ENCODE measurements at places on chromosomes 1 and 21.

DNA sequence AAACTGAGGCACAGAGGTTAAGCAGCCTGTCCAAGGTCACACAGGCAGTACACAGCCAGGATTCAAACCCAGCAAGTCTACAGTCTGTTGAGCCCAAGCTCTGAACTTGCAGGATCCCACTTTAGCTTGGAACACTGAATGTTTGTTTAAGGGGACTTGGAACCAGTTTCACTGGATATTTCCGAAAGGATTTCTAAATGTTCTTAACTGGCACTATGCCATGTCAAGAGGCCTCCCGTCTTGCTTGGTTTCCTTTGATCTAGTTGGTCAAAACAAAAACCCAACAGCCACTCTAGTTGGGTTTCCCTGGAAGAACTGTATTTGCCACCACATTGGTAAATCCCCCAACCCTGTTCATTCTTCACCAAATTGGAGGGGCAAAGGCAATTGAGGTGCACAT is 317.6 kb upstream of the KAZN start:
- no peak for DNase-seq

DNA sequence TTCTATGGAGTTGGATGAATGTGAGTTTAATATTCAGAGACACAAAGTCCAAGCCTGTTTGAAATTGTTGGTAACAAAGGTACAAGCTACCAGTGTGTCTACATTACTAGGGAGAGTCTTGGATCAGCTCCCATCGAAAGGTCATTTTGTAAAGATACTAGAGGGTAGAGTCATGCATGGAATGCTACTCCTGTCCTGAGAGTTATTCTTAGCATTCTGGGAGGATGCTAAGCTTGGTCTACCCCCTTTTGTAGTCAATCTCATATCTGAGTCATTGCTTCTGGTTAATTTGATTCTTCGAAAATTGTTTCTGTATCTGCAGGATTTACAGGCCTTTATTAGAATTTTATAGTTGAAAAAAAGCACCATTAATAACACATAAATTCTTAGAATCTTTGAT is 240.2 kb downstream of the ST6GALNAC3 start:
- DNase-seq, result no peak

DNA sequence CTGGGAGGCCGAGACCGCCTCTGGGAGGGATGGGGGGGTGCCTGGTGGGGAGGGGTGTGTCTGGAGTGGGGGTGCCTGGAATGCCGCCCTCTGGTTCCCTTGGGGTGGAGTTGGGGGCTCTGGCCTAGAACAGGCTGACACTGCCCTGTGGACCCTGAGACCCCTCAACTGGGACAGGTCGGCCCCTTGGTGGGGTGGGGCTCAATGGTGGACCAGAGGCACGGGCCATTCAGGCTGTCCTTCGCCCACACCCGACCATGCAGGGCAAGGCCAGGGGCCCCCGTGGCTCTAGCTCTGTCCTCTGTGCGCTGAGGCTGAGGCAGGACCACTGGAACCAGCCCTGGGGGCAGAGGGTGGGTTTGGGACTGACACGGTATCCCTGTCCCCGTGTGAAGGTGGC is 14.7 kb downstream of the PFKL start:
- DNase-seq, result no peak

- DNase-seq, result no peak
Measured at GRCh38 chr1:59198564-59198963, 98.3 kb upstream of the FGGY start.

- no peak for DNase-seq
Measured at GRCh38 chr1:87830432-87830978, 501.8 kb downstream of the LMO4 start.

GRCh38 chr1:12339396-12339795 is 109.6 kb downstream of the VPS13D start:
- no peak for DNase-seq

- no peak for DNase-seq
Measured at GRCh38 chr1:31327381-31327780, 30.5 kb downstream of the ZCCHC17 start.

- DNase-seq, result no peak
Measured at GRCh38 chr1:101187297-101187696, 49.5 kb upstream of the S1PR1 start.
